ENCODE measurements at places on chromosomes 1 and 21.

GRCh38 chr1:11042995-11043874 is 3.8 kb downstream of the MASP2 start:
- DNase-seq, result no peak

- DNase-seq, result no peak
Observed at GRCh38 chr1:174764191-174764590, 235.6 kb upstream of the CACYBP start.

GRCh38 chr1:15305468-15305770 is 58.4 kb downstream of the FHAD1 start:
- DNase-seq, result peak; percentile 64

DNA sequence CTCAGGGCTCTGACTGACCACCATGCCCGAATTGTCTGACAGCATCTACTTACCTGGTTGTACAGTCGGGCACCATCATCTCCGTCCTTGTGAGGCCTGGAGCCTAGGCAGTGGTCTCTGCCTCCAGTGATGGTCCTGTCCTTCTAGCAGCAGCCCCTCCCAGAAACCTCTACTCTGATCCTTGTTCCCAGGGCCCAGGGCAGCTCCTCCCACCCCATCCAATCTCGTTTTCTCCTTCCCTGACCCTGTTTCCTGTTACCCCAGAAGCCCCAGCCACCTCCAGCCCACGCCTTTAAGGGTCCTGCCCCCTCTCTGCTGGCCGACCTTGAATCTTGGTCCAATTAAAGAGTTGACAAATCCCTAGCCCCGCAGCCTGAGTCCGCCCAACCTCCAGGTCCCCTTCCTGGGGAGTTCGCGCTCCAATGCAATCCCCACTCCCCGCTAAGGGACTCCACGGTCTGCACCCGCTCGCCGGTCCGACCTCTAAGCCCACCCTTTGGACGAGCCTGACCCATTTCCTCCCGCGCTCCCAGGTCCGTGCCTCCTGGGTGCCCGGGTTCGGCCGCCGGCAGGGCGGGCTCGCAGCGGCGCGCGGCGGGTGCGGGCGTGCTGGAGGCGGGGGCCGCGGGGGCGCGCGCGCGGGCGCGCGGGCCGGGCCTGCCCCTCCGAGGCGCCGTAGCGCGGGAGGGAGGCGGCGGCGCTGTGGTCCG is at the start of gene B4GALT2:
TSS of gene B4GALT2 (plus strand) at position 660 of the 710 bp plus-strand sequence. CDS start 1,951 bp downstream, outside the sequence.
- peak; percentile 60 for DNase-seq

DNA sequence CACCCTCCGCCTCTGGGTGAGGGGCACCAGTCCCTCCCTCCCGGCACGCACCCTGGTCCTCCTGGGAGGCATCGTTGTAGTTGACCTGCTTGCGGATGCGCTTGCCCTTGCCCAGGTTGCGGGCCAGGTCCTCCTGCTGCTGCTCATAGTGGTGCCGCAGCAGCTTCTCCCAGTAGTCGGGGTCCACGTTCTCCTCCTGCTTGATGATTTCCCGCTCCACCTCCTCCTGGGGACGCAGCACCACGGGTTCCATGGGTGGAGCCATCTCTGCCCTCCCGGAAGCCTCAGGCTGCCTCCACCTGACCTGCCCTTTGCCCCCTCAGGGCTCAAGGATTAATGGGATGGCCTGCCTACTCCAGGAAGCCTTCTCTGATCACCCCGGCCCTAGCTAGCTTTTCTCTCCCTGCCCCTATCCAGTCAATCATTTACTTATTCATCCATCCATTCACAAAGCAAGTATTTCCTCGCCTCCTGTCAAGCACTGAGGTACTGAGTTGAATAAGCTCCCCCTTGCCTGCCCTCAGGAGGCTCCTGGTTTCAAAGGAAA is 53.5 kb downstream of the CHD5 start:
- DNase-seq, result no peak

- DNase-seq, result no peak
Observed at GRCh38 chr1:151852733-151853132, 779 bp downstream of the THEM5 start.

GRCh38 chr1:172351346-172351745 is 69.1 kb upstream of the C1orf105 start:
- peak; percentile 41 for DNase-seq

- DNase-seq, result no peak
Observed at GRCh38 chr21:44761747-44762208, 39.8 kb downstream of the UBE2G2 start.

GRCh38 chr1:243748706-243749283 is 101.2 kb downstream of the AKT3 start:
- peak; percentile 73 for DNase-seq

DNA sequence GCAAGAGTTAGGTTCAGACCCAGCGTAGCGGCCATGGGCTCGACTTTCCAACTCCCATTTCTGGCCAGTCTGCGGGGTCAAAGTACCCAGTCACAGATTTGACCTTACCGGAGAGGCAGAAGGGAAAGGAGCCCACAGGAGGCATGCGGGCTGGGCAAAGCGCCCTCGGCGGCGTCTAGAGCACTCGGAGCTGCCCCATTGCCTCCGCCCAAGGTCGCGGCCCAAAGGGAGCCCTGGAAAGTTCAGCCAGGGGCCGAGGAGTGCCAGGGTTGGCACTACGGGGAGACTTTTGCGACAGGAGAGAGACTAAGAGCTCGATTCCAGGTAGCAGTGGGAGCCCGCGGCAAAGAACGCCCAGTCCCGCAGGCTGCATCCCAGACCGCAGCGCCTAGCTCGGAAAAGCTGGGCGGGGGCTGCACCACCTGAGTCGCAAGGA is 896 bp downstream of the KANK4 start:
- DNase-seq, result no peak

DNA sequence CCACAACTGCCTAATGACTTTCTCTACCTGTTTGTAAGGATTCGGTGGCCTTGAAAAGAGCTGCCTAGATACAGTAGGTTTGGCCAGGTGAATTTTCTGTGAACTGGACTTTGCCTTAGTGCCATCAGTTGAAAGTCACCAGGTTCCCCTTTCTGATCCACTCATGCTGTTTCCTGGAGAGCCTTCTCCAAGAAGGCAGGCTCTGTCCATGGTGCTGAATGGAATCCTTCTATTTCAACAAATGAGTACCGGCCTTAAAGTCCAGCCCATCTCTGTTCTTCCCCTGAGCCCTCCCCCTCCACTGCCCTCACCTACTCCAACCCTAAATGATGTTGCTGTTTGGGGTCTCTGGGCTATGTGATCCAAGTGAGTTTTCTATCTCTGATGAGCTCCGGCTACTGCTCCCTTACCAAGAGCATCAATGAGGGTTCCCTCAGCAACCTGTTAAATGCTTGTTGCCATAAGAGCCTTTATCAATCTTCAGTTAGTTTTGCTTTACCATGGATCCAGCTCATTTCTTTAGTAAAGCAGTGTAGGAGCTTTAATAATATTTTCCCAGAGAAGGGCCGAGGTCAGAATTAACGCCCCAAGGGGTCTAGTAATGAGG is 500.4 kb downstream of the PTPRU start:
- DNase-seq, result peak; percentile 56

DNA sequence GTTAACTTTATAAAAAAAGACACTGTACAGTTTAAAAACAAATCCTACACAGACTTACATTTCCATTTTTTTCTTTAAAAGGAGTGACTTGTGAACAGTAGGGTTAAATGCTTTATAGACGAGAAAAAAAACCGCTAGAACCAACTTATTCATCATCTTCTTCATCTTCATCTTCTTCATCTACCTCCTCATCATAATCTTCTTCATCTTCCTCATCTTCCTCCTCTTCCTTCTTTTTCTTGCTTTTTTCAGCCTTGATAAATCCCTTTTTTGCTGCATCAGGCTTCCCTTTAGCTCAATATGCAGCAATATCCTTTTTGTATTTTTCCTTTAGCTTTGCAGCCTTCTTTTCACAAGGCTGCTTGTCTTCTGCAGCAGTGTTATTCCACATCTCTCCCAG is 22.5 kb downstream of the FMO1 start:
- DNase-seq, result no peak

DNA sequence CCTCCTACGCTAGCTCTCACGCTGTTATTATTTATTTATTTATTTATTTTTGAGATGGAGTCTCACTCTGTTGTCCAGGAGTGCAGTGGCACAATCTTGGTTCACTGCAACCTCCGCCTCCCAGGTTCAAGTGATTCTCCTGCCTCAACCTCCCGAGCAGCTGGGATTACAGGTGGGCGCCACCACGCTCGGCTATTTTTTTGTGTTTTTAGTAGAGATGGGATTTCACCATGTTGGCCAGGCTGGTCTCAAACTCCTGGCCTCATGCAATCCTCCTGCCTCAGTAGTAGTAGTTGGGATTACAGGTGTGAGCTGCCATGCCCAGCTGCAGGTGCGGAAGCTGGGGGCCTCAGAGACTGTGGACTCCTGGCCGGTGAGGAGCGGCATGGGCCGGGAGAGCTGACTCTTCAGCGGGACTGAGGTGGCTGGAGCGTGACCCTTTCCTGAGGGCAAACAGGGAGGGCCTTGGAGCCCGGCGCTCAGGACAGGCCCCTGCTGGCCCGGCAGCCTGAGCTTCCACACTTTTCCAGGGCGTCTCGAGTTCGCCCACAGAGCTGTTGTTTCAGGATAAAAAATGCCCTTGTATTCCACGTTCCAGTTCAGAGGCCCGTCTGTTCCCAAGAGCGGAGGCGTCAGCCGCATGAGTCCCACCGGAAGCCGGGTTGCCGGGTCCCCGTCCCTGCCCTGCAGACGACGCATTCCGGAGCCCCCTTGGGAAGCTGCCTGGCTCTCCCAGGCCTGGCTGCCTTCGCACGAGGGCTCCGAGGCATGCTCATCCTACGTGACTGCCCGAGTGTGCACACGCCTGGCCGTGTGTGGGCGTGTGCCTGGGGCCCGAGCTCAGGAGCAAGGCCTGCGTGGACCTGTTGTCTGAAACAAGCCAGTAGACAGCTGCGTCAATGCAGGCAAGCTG is 126.2 kb downstream of the SIK1 start:
- DNase-seq, result peak; percentile 17

DNA sequence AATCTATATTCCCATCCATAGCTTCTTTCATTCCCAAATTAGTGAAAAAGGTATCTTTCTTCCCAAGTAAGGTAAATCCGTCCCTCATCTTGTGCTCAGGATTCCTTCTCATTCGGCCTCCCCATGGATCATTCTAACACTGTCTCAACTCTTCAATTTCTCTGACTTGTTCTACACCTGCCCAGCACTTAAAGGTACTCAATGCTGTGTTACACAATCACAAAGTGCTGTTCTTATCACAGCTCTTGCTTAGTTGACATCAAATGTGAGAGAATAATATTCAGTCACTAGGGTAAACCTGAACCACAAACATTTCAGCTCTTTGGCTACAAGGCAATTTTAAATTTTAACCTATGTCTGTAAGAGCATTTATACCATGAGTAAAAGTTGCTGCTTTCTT is 94.8 kb downstream of the DIRAS3 start:
- DNase-seq, result no peak

DNA sequence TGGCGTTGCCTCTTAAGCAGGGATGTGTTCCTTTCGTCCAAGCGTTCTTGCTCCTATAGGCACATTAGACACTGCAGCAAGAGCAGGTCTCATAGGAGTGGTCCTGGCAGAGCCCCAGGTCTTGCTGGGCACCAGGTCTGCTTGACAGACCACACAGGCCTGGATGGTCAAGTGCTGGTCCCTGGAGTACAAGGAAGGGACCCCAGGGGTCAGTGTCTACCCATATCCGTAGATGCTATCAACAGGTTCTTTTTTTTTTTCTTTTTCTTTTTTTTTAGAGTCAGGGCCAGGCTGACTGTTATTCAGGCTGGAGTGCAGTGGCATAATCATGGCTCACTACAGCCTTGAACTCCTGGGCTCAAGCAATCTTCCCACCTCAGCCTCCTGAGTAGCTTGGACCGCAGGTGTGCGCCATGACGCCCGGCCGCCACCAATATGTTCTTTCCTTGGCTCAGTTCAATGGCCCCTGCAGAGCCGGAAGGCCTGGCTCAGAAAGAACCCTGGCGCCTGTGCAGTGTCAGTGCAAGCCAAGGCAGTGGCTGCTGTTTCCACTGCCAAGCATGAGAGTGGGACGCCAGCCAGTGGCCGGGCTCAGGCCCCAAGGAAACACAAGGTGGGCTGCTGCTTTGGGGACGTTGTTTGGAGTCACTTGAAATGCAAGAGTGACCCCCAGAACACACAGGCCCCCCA is 10.0 kb upstream of the TNFRSF8 start:
- no peak for DNase-seq

GRCh38 chr1:55380355-55380970 is 165.3 kb upstream of the USP24 start:
- no peak for DNase-seq

DNA sequence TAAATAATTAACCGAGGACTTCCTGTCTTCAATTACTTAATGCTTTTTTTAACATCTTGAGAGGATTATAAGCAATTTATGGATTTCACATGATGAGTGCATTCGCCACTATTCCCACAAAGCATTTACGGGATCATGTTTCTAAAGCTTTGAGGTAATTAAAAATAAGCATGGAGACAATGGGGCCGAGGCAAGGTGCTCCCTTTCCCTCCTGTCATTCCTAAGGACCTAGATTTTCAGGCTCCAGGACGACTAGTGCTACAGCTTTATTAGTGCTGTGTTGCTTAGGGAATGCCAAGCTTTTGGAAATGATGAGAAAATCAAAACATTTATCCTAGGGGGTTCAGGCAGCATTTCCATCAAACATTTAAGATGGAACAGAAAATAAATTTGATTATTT is 209.2 kb downstream of the KCTD3 start:
- DNase-seq, result no peak

DNA sequence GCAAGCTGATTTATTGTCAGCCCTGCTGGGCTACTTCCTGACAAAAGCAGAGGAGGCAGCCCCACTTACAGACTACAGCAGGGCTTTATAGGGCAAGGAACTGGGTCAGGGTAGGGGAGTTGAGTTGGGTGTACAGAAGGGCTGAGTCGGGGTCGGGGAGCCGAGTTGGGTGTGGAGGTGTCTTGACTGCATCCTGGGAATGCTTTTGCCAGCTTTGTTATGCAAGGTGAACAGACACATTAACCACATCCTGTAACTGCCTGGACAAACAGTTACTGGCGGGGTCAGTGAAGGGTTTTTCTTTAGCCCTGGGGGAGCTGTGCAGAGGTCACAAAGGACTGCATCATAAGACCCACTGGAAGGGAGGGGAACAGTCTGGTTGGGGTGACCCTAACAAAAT is 39.1 kb upstream of the GBP5 start:
- DNase-seq, result no peak

DNA sequence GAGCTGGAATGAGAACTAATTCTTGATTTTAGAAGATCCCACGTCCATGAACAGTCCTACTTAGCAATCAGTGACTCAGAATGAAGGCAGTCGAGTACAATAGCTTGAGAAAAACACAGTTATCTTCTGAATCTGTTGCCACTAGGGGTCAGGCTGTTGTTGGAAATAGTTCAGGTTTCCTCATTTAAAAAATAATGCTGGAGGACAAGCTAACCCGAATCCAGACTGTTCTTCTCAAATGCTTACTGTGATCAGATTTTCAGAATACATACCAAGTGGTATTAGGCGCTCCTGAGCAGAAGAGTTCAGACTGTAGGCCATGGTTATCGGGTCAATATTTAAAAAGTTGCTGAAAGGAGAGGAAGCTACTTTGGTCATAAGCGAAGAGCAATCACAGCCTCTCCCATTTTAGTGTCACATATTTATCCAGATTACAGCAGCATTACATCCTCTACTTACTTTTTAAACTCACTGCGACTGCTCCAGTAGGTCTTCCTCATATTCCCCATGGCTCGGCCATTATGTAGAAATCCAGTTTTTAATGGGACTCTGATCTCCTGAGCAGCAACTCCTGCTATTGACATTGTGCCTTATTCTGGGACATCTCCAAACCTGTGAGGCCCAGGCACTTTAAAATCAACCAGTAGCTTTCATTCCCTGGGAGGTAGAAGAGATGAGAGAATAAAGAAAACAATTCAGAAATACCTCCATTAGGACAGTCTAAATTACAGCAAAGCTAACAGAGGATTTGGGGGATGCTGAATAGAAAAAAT is 10.9 kb downstream of the ERRFI1 start:
- peak; percentile 88 for DNase-seq

- DNase-seq, result no peak
Observed at GRCh38 chr1:22117238-22117637, 25.7 kb downstream of the WNT4 start.
